ENCODE measurements at places on chromosomes 7 and 10. TPM values are rescaled to one million over a fixed set of nuclear protein-coding genes. Genes with fewer than 3 reads are reported as not detected.
A peak's percentile ranks its signal among the peaks of the same experiment; 100 is the strongest.

DNA sequence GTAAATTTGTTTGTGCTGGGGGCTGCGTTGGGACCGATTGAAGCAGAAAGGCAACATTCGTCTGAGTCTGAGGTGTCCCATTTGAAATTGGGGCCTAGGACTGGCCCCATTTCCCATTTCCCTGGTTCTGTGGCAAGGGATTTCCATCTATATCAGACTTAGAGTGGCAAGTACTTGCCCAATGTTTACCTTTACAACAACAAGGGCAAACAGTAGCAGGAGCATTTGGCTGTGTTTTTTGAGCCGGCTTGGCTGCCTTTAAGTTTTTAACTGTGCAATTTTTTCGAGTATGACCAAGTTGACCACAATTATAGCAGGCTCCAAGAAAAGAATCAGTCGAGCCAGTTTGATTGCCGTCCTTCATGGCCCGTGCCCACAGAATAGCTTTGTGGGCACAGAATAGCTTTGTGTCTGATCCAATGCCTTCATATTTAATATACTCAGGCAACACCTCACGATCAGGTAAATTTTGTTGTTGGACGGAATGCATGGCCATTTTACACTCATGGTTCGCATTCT, 4.7 kb upstream of the CYP17A1 start:
- DNase-seq = no peak
- H3K36me3 ChIP-seq = no peaks in the 10 kb centered on the region
- no peak overlapping the region for H3K4me3 ChIP-seq
- H3K27me3 ChIP-seq = peaks cover 9% of the 10 kb centered on the region
- no peak overlapping the region for H3K27ac ChIP-seq
- H3K4me1 ChIP-seq = no peaks in the 10 kb centered on the region

DNA sequence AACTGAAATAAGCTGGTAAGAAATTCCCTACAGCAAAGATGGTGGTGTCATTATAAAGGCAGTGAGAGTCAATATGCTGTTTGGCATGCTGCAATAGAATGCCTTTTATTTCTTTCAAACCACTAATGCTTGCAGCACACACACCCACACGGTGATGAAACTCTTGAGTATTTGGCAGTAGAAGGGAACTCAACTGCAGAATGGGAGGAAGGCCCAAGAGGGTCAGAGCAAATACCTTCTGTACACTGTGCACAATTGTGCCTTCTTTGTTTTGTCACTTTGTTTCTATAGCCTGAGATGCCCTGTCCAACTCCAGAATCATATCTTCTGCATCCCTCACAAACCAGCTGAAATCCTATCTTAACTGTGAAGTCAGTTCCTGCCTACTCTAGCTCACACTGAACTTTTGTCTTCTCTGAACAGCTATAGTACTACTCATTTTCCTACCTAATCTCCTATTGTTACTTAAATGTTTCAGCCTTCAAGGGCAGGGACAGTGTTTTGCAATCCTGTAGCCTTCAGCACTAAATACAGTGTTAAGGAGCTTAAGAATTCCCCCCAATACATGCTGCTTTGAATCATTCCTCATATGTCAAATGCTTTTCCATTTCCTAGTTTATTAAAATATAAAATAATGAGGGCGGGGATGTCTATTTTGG, 22.2 kb downstream of the MMS19 start:
- H3K27me3 ChIP-seq = no peaks in the 10 kb centered on the region
- peaks cover 9% of the 10 kb centered on the region for H3K4me1 ChIP-seq
- peak; percentile 86 for DNase-seq
- no peak overlapping the region for H3K27ac ChIP-seq

DNA sequence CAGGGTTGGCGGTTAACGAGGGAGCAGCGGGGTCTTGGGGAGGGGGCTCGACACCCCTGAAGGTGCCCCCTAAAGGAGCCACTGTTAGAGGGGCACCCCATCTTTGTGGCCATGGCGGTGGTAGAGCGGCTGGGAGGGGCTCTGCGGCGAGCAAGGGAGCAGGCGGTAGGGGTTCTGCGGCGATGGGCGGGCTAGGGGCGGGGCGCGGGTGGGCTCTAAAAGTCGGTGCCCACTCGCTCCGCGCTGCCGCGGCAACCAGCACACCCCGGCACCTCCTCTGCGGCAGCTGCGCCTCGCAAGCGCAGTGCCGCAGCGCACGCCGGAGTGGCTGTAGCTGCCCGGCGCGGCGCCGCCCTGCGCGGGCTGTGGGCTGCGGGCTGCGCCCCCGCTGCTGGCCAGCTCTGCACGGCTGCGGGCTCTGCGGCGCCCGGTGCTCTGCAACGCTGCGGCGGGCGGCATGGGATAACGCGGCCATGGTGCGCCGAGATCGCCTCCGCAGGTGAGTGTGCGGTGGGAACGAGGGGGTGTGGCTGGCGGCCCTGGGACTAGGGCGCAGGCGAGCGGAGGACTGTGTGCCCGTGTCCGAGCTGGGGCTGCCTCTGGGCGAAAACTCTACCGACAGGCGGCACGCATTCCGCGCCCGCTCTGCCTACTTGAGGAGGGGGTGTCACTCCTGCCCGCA, at the start of gene MEST:
MEST (plus strand) TSS at position 245 of the 682 bp plus-strand sequence; CDS start at position 474, 229 bp downstream.
- peak within 1 kb of the TSS; percentile 37 for H3K27ac ChIP-seq
- no peaks in the 10 kb centered on the region for H3K27me3 ChIP-seq
- peak within 1 kb of the TSS; percentile 65 for H3K4me3 ChIP-seq
- DNase-seq = peak; percentile 40
- peaks cover 37% of the 10 kb centered on the region for H3K4me1 ChIP-seq

GRCh38 chr10:31033147-31033546, 1.5 kb upstream of the ZNF438 start:
- no peak overlapping the region for H3K4me3 ChIP-seq
- peaks cover 31% of the 10 kb centered on the region for H3K4me1 ChIP-seq
- H3K27me3 ChIP-seq = no peaks in the 10 kb centered on the region
- no peaks in the 10 kb centered on the region for H3K36me3 ChIP-seq

- no peak overlapping the region for H3K4me3 ChIP-seq
- DNase-seq = no peak
Observed at GRCh38 chr10:47190802-47191450, 109.1 kb upstream of the GDF10 start.

- no peaks in the 10 kb centered on the region for H3K4me1 ChIP-seq
Observed at GRCh38 chr10:123398180-123398591, 244.0 kb downstream of the BUB3 start.

- DNase-seq = no peak
- peaks cover 7% of the 10 kb centered on the region for H3K4me1 ChIP-seq
- no peak overlapping the region for H3K27ac ChIP-seq
- H3K4me3 ChIP-seq = no peak overlapping the region
- no peaks in the 10 kb centered on the region for H3K36me3 ChIP-seq
Observed at GRCh38 chr10:4255751-4256150, 470.7 kb upstream of the KLF6 start.

DNA sequence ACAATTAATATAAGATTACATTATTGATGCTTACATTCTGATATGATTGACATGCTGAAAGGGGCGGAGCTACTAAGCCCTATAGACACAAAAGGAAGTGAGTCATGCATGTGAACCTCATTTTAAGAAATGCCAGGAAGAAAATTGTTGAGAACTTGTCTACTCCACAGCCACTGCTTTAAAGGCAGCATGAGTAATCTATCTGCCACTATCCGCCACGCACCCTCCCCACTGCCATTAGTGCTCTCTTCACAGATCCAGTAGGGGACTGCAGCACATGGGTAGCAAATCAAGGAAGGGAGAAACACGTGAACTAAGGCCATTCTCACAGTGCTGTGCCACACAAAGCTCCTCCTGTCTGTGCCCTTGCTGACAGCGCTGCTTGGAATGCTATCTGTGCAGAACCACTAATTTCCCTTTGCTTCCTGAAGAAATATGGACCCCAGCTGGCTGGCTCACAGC, 524.8 kb downstream of the GRM8 start:
- peak overlapping the region; percentile 35 for H3K27ac ChIP-seq
- no peak overlapping the region for H3K4me3 ChIP-seq
- peak; percentile 62 for DNase-seq
- H3K27me3 ChIP-seq = no peaks in the 10 kb centered on the region
- H3K36me3 ChIP-seq = no peaks in the 10 kb centered on the region

DNA sequence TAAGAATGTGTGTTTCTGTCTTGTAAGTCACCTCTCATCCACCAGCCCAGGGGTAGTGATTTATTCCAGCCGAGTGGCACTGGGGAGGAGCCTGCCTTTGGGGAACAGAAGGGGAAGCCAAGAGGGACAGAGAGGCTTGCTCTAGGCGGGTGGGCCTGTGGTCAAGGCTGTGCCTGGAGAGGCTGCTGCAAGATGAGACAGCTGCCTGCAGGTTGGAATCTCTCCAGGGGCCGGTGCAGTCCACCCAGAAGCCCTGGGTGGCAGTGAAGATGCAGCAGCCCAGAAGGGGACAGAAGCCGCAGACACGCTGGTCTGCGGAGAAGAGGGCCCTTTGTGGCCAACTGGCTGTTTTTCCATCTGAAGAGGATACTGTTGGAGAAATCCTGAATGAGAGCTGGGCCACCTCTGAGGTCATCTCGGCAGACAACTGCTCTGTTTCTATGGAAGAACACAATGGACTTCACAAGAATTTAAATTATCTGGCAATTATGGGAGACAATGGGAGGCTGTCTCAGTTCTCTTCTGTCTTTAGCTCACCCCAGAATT, 175.7 kb downstream of the GFRA1 start:
- H3K27ac ChIP-seq = no peak overlapping the region
- no peak for DNase-seq
- no peaks in the 10 kb centered on the region for H3K4me1 ChIP-seq
- H3K27me3 ChIP-seq = no peaks in the 10 kb centered on the region
- H3K4me3 ChIP-seq = no peak overlapping the region

GRCh38 chr10:91884536-91884935, 24.8 kb downstream of the FGFBP3 start:
- no peak overlapping the region for H3K4me3 ChIP-seq
- H3K36me3 ChIP-seq = no peaks in the 10 kb centered on the region
- no peaks in the 10 kb centered on the region for H3K27me3 ChIP-seq
- H3K4me1 ChIP-seq = peaks cover 18% of the 10 kb centered on the region
- no peak overlapping the region for H3K27ac ChIP-seq

GRCh38 chr10:109959259-109960145, 36.2 kb upstream of the XPNPEP1 start:
- DNase-seq = no peak
- no peaks in the 10 kb centered on the region for H3K36me3 ChIP-seq
- H3K4me1 ChIP-seq = peaks cover 20% of the 10 kb centered on the region
- H3K4me3 ChIP-seq = no peak overlapping the region
- no peaks in the 10 kb centered on the region for H3K27me3 ChIP-seq

GRCh38 chr7:5679813-5680473, 101.5 kb downstream of the RNF216 start:
- no peak for DNase-seq
- peaks cover 16% of the 10 kb centered on the region for H3K4me1 ChIP-seq
- peaks cover 10% of the 10 kb centered on the region for H3K36me3 ChIP-seq
- no peaks in the 10 kb centered on the region for H3K27me3 ChIP-seq
- H3K4me3 ChIP-seq = no peak overlapping the region

DNA sequence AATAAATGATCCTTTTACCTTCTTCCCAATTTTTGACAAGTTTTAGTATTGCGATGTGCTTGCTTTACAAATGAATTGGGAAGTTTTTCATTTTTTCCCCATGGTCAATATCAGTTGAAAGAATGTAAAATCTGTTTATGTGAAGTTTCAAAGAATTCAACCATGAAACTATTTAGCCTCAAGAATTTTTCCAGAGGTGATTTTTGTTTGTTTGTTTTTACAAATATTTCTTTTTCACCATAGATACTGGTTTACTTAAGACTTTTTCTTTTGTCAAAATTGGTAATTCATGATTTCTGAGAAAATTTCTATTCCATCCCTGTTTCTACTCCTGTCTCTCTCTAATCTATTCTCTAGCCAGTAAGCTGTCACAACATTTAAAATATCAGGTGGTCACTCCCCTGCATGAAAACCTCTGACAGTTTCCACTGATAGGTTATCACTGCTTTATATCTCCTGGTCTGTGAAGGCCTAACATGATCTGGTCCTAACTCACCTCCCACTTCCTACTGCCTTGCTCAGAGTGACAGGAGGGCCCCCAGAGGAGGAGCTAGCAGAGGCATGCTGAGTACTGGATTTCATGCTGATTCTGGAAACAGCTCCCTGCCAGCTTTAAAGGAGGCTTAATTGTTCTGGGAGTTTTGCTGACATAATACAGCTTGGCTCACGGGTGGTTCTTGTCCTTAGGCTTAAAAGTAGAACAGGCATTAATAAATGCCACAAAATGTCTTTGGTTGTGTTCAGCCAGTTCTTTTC, 7.6 kb upstream of the ARMS2 start:
- DNase-seq = no peak
- H3K4me1 ChIP-seq = peaks cover 3% of the 10 kb centered on the region
- no peaks in the 10 kb centered on the region for H3K27me3 ChIP-seq
- no peak overlapping the region for H3K27ac ChIP-seq
- no peaks in the 10 kb centered on the region for H3K36me3 ChIP-seq
- no peak overlapping the region for H3K4me3 ChIP-seq

- no peaks in the 10 kb centered on the region for H3K36me3 ChIP-seq
- no peak overlapping the region for H3K27ac ChIP-seq
- H3K4me1 ChIP-seq = peaks cover 6% of the 10 kb centered on the region
- no peak overlapping the region for H3K4me3 ChIP-seq
- H3K27me3 ChIP-seq = no peaks in the 10 kb centered on the region
Observed at GRCh38 chr10:91758303-91759146, 39.7 kb upstream of the TNKS2 start.

- DNase-seq = no peak
- no peaks in the 10 kb centered on the region for H3K27me3 ChIP-seq
- no peak overlapping the region for H3K27ac ChIP-seq
- peaks cover 3% of the 10 kb centered on the region for H3K4me1 ChIP-seq
- no peaks in the 10 kb centered on the region for H3K36me3 ChIP-seq
Observed at GRCh38 chr10:76178532-76179292, 747.3 kb downstream of the LRMDA start.

DNA sequence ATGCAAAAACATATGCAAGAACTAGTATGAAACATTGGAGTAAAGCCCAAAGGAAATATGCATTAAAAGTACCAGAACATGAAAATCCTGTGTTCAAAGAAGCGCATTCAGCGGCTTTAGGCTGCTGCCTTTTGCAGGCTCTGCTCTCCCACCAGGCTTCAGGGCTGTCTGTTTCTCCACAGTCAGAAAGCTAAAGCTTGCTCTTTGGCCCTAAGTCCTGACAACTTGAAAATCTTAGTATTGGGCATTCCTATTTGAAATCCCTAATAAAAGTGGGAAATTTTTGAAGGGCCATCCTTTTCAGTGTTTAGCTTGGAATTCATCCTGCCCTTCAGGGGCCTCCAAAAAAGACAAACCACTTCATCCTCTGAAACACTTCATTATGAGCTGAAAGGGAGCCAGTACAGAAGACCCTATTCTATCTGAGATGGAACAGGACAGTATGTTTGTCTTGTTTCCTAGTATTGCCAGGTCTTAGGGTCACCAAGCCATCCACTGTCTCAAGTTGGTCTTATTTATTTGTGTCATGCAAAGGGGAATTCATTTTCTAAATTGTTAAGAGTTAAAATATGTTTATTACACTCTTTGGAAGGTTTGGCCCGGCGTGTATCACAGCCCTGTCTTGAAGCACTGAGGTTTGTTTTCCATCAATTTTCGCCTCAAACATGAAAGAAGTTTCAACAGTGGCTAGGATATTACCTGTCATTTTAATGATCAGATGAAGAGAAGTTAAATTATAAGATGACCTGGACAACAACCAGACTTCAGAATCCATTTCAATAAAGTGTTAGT, 326.3 kb upstream of the BMPER start:
- no peaks in the 10 kb centered on the region for H3K36me3 ChIP-seq
- no peaks in the 10 kb centered on the region for H3K4me1 ChIP-seq
- DNase-seq = no peak
- no peak overlapping the region for H3K27ac ChIP-seq
- no peaks in the 10 kb centered on the region for H3K27me3 ChIP-seq
- H3K4me3 ChIP-seq = no peak overlapping the region

GRCh38 chr10:60704471-60704870, 73.8 kb upstream of the CDK1 start:
- no peak for DNase-seq
- no peaks in the 10 kb centered on the region for H3K27me3 ChIP-seq
- no peak overlapping the region for H3K4me3 ChIP-seq
- no peak overlapping the region for H3K27ac ChIP-seq

Gene CNTNAP2
- total RNA-seq = 14.0 TPM

Gene RPP30
- total RNA-seq = 24.9 TPM

Gene ICA1
- total RNA-seq = 8.0 TPM

Gene CYP2C8
- total RNA-seq = 0.34 TPM

Gene OR2A12
- total RNA-seq = not detected
